ENCODE measurements at places on chromosomes 16 and 17. TPM values are rescaled to one million over a fixed set of nuclear protein-coding genes. Genes with fewer than 3 reads are reported as not detected.

Gene CACNG1
- total RNA-seq = not detected

Gene SHISA6
- under 0.01 TPM for total RNA-seq

Gene GLIS2
- 6.3 TPM for total RNA-seq

GRCh38 chr17:15384142-15384787, 42.9 kb upstream of the TEKT3 start:
- H3K4me1 ChIP-seq = peaks cover 17% of the 10 kb centered on the region
- H3K4me3 ChIP-seq = no peak overlapping the region
- H3K27ac ChIP-seq = no peak overlapping the region
- no peaks in the 10 kb centered on the region for H3K36me3 ChIP-seq

DNA sequence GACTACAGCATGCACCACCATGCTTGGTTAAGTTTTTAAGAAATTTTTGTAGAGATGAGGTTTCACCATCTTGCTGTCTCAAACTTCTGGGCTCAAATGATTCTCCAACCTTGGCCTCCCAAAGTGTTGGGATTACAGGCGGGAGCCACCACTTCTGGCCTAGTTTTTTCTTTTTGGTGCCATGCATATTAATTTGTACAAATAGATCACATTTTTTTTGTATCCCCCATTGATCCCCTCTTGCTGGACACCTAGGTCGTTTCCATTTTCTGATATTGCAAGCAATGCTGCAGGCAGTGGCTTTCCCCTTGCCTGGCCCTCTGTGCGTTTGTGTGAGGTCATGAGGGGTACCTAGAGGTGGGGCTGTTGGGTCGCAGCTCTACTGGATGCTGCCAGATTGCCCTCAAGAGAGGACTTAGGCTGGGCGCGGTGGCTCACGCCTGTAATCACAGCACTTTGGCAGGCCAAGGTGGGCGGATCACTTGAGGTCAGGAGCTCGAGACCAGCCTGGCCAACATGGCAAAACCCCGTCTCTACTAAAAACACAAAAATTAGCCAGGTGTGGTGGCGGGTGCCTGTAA, 23.8 kb downstream of the RAP1GAP2 start:
- no peak overlapping the region for H3K4me3 ChIP-seq
- H3K27me3 ChIP-seq = no peaks in the 10 kb centered on the region
- H3K36me3 ChIP-seq = no peaks in the 10 kb centered on the region
- no peaks in the 10 kb centered on the region for H3K4me1 ChIP-seq
- no peak for DNase-seq

GRCh38 chr16:88702371-88703210, 3.6 kb downstream of the RNF166 start:
- peaks cover 33% of the 10 kb centered on the region for H3K4me1 ChIP-seq
- no peaks in the 10 kb centered on the region for H3K27me3 ChIP-seq
- peaks cover 3% of the 10 kb centered on the region for H3K36me3 ChIP-seq
- no peak for DNase-seq
- no peak overlapping the region for H3K27ac ChIP-seq
- no peak overlapping the region for H3K4me3 ChIP-seq

GRCh38 chr16:88192601-88193000, 190.2 kb upstream of the ZNF469 start:
- H3K27me3 ChIP-seq = no peaks in the 10 kb centered on the region
- no peak overlapping the region for H3K4me3 ChIP-seq
- no peaks in the 10 kb centered on the region for H3K4me1 ChIP-seq

GRCh38 chr16:88376835-88377726, 5.7 kb upstream of the ZNF469 start:
- no peaks in the 10 kb centered on the region for H3K27me3 ChIP-seq
- H3K27ac ChIP-seq = no peak overlapping the region
- H3K4me1 ChIP-seq = no peaks in the 10 kb centered on the region
- no peak for DNase-seq
- no peaks in the 10 kb centered on the region for H3K36me3 ChIP-seq

GRCh38 chr16:77784441-77785372, 3.7 kb upstream of the VAT1L start:
- no peak overlapping the region for H3K27ac ChIP-seq
- peaks cover 17% of the 10 kb centered on the region for H3K4me1 ChIP-seq
- no peak for DNase-seq
- no peak overlapping the region for H3K4me3 ChIP-seq

DNA sequence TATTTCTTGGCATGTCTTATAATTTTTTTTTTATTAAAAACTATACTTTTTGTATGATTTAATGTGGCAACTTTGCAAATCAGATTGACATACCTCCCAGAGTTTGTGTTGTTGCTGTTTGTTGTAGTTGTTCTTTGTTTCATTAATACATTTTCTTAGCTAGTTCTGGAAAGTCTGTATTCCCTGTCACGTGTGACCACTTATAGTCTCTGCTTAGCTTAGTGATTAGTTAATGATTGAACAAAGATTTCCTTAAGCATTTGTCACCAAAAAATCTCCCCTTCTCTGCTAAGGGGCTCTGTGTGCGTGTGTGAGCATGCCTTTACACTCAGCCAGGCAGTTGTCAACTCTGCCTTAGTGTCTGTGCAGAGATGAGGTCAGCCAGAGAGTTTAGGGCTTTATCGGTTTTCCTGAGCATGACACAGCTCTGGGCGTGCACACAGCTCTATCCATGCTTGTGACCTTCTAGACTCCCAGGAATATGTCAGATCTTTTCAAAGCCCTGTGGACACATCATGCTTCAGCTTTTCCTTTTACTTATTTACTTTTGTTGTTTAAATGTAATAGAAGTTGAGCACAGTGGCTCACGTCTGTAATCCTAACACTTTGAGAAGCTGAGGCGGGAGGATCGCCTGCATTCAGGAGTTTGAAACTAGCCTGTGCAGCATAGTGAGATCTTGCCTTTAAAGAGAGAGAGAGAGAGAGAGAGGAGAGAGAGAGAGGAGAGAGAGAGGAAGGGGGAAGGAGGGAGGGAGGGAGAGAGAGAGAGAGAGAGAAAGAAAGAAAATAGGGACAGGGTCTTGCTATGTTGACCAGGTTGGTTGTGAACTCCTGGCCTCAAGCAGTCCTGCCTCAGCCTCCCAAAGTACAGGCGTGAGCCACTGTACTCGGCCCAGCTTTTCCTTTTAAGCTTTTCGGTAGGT, 21.9 kb downstream of the DNAI2 start:
- no peaks in the 10 kb centered on the region for H3K36me3 ChIP-seq
- no peak overlapping the region for H3K4me3 ChIP-seq

- DNase-seq = no peak
- H3K36me3 ChIP-seq = no peaks in the 10 kb centered on the region
- H3K4me1 ChIP-seq = peaks cover 39% of the 10 kb centered on the region
- H3K27me3 ChIP-seq = no peaks in the 10 kb centered on the region
- no peak overlapping the region for H3K27ac ChIP-seq
- H3K4me3 ChIP-seq = no peak overlapping the region
These were observed 7.5 kb downstream of the AXIN2 start for GRCh38 chr17:65553646-65554552.

GRCh38 chr16:17408955-17409441, 61.8 kb downstream of the XYLT1 start:
- no peak overlapping the region for H3K4me3 ChIP-seq
- H3K27me3 ChIP-seq = no peaks in the 10 kb centered on the region
- no peak overlapping the region for H3K27ac ChIP-seq
- peaks cover 26% of the 10 kb centered on the region for H3K4me1 ChIP-seq
- H3K36me3 ChIP-seq = no peaks in the 10 kb centered on the region
- DNase-seq = no peak

DNA sequence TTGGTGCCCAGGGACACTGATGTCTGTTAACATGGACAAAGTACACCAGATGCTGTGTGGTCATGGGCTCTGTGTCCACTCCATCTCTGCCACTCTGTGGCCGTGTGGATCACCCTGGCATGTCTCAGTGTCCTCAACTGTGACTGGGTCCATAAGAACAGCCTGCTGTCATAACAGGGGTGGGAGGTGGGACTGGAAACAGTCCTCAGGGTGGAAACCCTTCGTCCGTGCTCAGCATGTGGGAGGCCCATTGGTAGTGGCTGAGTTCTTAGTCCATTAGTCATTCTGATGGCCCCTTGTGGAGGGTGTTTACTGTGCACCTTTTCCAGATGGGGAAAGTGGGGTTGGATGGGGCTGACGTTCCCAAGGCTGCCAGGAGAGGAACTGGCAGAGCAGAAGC, 12.8 kb downstream of the FLYWCH2 start:
- no peak overlapping the region for H3K4me3 ChIP-seq
- no peak for DNase-seq
- no peaks in the 10 kb centered on the region for H3K4me1 ChIP-seq
- no peak overlapping the region for H3K27ac ChIP-seq

DNA sequence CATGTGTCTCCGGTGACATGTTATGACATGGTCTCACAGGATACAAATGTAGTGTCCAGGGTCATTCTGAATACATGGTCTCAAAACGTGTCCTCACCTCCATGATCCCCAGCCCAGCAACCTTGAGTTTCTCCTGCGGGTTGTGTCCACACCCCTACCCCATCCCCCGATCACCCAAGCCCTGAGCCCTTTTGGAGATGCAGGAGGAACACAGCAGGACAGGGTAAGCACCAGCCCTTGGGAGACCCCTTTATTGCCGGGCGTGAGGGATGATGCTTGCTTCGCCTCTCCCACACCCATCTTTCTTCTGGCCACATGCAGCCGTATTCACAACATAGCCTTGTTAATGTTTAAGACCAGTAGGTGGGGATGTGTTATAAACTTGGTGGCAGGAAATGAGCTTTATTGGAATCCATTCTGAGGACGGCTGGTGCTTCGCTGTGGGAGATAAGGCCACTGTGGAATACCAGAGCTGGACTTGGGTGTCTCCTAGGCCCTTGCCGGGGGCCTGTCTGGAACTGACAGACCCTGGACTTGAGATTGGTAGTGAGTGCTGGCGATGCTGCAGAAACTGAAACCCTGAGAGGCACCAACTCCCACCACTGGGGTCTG, 5.5 kb downstream of the TMEM132E start:
- no peak for DNase-seq
- peaks cover 23% of the 10 kb centered on the region for H3K4me1 ChIP-seq
- no peak overlapping the region for H3K4me3 ChIP-seq
- peaks cover 49% of the 10 kb centered on the region for H3K27me3 ChIP-seq
- no peaks in the 10 kb centered on the region for H3K36me3 ChIP-seq

All from body of pancreas (tissue), 4 donors.